AG10803 (cell line): ENCODE measurements at places on chromosomes 13 and 19.

GRCh38 chr13:65529541-65529940, 1700.6 kb downstream of the PCDH9 start:
- DNase-seq: no peak

DNA sequence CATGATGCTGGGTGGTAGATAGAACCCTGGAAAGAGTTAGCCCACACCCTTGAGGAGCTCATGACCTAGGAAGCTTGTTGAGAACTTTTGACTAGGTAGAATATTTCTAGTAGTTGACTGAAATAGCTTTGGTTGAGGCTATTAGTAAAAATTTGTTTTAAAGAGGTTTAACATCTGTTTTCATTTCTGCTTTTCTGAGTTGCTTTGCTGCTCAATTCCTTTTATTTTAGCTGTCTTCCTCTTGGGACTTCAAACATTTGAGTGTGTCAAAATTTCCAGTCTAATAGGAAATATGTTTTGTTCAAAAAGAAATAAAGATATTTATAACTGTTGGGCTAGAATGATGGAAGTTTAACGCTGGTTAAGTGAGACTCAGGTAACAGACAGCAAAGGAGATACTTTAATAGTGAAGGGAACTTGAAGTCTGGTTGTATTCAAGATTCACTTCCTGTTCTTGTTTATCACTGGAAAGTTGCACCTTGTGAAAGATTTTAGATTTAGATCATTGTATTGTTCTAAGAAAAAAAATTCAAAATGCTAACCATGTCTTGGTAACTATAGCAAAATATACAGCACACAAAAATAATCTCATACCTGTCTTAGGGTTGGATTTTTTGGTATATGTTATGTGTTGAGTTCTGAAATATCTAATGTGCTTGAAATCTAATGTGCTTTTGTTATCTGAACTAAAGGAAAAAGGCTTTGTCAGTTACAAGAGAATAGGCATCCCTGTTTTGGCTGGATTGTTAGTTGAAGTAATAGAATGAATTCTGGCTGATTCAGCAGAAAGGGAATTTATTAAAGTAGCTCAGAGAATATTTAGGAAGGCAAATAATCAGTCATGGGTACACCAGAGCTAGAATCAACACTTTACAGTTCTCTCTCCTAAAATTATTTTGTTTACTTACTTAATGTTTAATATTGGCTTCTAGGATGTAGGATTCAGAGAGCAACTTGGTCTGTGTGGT, 24.4 kb upstream of the GPR18 start:
- DNase-seq: peak; percentile 44

DNA sequence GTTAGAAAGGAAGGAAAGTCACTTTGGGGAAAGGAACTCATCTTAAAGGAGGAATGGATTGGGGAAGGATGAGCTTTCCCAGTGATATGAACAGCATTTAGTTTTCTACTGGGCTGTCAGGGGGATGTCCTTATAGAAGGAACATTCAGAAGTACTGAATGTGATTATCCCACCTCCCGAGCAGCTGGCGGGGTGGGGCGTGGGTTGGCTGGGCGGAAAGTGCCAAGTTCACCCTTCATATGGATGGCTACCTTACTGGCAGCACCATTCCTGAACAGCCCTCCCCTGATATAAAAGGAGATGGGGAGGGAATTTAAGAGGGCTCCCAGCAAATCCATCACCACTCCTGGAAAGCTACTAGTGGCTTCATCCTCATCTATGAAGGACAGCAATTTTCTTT, 190.7 kb downstream of the DNAJC15 start:
- DNase-seq: no peak

GRCh38 chr19:4902796-4903195, at the start of gene ARRDC5:
TSS of gene ARRDC5 (minus strand) at chr19:4902896. CDS start at chr19:4902825, 71 bp downstream.
- no peak for DNase-seq

DNA sequence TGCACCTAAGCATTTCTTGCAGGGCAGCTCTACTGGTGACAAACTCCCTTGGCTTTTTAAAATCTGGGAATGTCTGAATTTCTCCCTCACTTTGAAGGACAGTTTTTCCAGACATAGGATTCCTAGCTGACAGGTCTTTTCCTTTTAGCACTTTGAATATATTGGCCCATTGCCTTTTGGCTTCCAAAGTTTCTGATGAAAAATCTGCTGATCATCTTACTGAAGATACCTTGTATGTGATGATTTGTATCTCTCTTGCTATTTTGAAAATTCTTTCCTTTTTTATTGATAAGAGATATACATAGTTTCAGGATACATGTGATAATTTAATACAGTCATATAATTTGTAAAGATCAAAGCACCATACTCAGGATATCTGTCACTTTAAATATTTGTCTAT, 211.1 kb downstream of the ZIC5 start:
- no peak for DNase-seq

DNA sequence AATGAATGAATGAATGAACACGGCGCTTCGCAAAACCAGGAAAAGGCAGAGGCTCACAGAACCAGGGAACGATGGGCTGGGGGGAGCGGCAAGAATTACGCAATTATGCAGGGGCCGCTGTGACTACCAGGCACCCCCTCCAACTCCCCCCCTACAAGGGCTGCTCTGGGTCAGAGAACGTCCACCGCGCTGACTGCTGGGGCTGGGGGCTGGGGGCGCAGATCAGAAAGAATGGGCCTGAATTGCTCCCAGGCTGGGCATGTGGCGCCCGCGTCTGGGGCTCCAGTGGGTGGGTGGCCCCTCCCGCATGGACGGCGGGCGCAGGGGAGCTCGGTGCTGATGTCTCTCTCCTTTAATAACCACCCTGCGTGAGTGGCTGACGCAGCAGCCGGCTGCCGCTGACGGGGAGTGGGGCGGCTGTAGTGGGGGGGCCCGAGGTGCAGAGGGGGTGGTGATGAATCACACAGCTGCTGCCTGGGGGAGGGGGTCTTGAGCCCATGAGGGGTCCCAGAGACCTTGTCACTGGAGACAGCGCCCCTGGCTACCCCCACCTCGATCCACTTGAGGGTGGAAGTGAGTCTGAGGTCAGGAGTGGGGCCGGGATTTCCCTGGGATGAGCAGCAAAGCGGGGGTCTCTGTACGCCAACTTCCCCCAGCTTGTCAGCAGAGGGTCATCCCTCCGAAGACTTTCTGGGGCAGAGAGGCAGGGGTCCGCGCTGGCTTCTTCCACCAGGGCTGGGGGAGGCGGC, 1.5 kb upstream of the CIRBP start:
- DNase-seq: no peak

DNA sequence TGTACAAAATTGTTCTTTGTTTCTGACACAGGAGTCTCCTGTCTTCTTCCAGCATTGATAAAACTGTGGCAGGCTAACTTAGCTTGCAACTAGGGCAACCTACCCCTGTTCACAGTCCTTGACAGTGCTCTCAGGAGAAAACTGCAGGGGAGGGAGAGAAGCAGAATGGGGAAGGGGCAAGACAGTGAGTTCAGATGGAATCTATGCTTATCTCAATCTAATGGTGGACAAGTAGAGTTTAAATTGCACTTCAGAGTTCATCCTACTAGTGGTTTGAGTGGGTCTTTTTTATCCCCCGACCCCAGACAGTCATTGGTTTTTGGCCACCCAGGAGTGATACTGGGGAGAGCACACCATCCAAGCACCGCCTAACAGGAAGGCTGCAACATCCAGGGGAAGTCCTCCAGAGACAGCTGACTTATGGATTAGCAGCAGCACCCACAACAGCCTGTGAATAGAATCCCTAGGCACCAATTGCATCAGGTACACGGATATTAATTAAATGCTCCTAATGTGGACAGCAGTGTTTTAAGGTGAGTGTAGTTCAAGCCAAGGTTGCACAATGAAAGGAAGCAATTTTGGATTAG, 236.6 kb downstream of the NHLRC3 start:
- DNase-seq: no peak

DNA sequence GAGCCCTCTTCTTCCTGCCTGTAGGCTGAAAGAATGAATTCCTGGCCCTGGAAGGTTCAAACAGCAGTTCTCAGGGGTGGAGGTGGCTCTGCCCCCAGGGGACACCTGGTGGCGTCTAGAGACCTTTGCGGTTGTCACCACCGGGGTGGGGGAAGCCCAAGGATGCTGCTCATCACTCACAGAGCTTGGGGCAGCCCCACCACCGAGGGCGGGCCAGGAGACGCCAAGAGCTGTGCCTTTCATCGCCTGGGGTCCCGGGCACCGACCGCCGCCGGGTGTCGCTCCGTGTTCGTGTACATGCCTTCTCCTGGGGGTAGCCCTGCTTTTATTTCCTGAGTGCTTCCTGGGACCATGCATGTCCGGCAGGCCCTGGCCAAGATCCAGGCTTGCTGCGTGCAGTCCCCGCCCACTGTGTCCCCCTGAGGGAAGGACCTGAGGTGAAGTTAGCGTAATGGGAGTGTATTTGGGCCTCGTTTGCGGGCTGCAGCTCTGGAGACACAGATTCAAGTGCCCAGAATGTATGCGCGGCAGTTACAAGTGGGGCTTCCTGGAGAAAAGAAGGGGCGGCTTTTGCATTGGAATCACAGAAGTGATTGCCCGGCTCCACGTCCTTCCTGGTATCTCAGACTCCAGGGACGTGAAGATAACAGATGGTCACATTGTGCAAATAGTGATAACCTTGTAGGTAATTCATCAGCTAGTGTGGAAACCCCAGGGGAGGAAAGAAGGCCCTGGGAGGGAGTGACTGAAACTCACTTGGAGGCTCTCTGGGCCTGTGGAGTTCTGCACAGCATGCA, 7.8 kb downstream of the DOT1L start:
- no peak for DNase-seq

DNA sequence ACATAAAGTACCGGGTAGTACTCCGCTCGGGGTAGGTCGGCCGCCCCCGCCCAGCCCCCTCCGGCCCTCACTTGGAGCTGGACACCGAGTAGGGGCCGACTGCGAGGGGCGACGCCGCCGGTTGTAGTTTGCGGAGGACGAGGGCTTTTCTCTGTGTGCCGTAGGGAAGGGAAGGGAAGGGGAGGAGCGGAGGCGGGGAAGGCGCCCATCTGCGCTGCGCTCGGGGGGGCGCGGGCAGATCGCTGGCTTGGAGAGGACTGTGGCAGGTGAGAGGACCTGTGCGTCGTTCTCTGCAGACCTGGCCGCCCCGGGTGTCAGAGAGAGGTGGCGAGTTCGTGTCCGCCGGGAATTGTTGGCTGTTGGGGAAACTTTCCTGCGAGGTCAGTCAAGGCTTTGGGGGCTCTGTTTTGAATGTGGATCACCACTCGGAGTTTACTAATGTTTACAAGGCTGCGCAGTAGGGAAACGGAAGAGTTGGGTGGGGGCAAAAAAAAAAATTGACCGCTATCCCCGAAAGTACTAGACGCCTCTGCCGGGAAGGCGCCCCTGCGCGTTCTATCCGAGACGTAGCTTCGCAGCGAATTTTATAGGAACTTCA, 1.4 kb downstream of the ING1 start:
- no peak for DNase-seq

- DNase-seq: peak; percentile 6
These were observed 81.6 kb upstream of the ARGLU1 start for GRCh38 chr13:106649495-106649894.

- peak; percentile 98 for DNase-seq
These were observed 179.9 kb downstream of the VWA8 start for GRCh38 chr13:41780715-41781706.

DNA sequence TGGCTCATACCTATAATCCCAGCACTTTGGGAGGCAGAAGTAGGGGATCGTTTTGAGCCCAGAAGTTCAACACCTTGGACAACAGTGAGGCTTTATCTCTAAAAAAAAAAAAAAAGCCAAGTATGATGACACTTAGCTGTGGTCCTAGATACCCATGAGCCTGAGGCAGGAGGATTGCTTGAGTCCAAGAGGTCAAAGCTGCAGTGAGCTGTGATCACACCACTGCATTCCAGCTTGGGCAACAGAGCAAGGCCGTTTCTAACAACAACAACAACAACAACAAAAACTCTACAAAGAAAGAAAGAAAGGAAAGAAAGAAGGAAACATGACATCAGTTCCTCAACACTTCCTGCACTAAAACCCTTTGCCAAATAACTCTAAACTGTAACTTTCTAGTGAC, 265.1 kb upstream of the DACH1 start:
- no peak for DNase-seq

DNA sequence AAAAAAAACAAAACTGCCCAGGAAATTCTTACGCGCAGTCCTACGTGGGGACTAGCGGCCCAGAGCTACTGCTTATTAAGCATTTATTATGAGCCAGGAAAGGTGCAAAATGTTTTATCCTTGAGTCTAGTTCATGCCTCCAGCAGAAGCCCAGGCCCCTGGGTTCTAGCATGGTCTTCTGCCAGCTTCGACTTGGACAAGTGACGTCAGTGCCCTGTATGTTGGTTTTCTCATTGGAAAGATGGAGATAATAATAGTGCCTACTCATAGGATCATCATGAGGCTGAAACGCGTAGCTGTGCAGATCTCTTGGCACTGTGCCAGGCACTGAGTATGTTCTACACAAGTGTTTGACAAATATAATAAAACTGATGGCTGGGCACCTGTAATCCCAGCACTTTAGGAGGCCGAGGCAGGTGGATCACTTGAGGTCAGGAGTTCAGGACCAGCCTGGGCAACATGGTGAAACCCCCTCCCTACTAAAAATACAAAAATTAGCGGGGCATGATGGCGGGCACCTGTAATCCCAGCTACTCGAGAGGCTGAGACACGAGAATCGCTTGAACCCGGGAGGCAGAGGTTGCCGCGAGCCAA, 12.4 kb upstream of the SULT2B1 start:
- DNase-seq: peak; percentile 28

DNA sequence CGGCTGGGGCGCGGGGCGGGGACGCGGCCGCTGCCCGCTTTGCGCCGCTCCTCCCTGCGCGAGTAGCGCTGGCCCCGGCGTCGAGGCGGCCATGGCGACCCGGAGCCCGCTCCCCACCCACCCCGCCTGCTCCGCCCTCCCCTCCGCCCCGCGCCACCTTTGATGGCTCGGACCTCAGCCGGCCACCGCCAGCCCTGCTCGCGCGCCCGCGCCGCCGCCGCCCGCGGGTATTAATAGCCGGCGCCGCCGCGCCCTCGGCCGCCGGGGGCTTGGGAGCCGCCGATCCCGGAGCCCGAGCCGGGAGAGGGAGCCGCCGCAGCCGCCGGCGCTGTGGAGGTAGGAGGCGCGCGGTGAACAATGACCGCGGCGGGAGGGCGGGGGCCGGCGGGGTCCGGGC, 261 bp downstream of the FARP1 start:
- DNase-seq: no peak

GRCh38 chr19:4548238-4548584, 8.4 kb upstream of the LRG1 start:
- DNase-seq: no peak
